HTR-8/SVneo (cell line): ENCODE measurements at places on chromosomes 1 and 21.

- DNase-seq: no peak
Measured at GRCh38 chr21:40678681-40679284, 168.2 kb downstream of the DSCAM start.

DNA sequence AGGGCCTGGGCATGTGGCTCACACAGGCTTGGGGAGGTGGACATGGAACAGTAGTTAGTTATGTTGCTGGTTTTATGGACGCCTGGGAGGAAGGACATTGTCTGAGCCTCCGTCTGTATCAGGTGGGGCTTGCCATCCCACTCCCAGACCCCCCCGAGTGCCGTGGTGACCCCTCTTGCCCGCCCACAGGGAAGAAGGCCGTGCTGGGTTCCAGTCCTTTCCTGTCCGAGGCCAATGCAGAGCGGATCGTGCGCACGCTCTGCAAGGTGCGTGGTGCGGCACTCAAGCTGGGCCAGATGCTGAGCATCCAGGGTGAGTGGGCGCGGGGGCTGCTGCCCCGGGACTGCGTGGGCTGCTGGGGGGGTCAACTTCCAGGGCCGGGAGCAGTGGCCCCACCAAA lies 41.7 kb downstream of the COQ8A start:
- no peak for DNase-seq

GRCh38 chr1:157844089-157844830 lies 2.7 kb upstream of the CD5L start:
- no peak for DNase-seq

GRCh38 chr1:32985226-32985625 lies 20.6 kb upstream of the RNF19B start:
- no peak for DNase-seq

- no peak for DNase-seq
Measured at GRCh38 chr1:54342742-54343687, 63.2 kb downstream of the SSBP3 start.
